ENCODE measurements at places on chromosomes 4 and X.

DNA sequence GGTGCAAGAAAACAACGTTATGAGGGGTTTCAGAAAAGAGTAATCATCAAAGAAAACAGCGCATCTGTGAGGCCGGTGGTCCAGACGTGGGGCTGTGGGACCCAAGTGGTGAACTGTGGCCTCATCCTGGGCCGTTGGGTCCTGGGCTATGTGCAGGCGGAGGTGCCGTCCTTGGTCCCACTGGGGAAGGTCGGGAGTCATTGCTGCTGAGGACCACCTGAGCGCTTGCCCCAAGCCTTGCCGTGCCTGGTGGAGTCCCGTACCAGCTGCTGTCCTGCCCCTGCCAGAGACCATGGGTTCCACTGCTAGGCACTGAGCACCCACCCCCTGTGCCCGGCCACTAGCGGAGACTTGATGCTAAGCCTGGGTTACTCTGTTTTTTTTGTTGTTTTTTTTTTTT, 25.5 kb upstream of the UVSSA start:
- DNase-seq = no peak

DNA sequence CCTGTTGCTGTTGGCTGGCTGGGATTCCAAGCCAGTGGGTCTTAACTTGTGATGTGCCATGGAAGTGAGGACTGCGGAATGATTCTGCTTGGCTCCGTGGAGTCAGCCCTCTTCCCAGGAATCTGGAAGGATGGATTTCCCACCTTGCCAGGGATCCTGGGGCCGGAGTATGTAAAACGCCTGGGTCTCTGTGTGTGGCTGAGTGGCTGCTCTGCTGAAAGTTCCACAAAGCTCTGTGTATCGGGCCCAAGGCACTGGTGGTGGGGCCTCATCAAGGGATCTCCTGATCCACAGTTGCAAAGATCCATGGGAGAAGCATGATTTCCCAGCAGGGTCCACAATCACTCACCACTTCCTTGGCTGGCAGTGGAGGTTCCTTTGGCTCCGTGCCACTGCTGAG, 24.1 kb upstream of the TMEM271 start:
- DNase-seq = no peak

- no peak for DNase-seq
Observed at GRCh38 chrX:1946974-1947373, 332.1 kb downstream of the ASMT start.

GRCh38 chrX:43699475-43699874, 43.4 kb downstream of the MAOA start:
- no peak for DNase-seq

DNA sequence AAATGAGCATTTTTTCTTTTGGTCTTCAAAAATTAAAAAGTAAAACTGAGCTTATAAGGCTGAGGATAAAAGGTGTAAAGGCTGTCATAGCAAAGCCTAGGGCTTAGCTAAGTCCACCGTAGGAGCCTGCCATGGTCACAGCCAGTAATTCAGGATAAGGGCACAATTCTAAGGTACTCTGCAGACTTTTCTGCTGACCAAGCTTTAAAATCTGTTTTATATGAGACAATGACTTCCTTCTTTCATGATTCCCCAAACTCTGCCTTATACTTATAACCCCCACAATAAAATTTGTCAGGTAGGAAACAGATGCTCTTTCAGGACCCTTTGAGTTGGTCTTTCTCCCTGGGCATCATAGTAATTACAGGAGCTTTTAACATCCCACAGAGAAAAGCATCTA, 138.5 kb downstream of the COL4A6 start:
- no peak for DNase-seq

- no peak for DNase-seq
Observed at GRCh38 chrX:130831347-130831722, 71.7 kb downstream of the ENOX2 start.

GRCh38 chrX:147476008-147476407, 435.7 kb upstream of the FMR1 start:
- no peak for DNase-seq

DNA sequence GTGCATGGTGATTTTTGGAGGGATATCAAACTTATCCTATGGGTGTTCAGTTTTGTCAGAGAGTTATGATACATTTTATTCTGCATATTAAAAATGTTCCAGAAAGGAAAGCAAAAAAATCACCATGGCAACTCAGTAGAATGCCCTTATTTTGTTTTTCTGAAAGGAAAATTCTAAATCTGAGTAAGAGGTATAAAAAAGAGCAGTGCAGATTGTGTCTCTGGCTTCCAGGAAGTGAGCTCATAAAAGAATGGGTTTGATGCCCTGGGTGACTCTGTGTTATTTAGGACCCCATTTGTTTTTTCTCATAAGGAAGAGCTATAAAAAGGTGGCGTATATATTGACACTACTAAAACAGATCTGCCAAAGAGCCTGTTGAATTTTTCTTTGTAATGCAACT, 128.8 kb downstream of the UCHL1 start:
- DNase-seq = no peak

GRCh38 chr4:108861334-108861733, 98.5 kb upstream of the ETNPPL start:
- DNase-seq = no peak

DNA sequence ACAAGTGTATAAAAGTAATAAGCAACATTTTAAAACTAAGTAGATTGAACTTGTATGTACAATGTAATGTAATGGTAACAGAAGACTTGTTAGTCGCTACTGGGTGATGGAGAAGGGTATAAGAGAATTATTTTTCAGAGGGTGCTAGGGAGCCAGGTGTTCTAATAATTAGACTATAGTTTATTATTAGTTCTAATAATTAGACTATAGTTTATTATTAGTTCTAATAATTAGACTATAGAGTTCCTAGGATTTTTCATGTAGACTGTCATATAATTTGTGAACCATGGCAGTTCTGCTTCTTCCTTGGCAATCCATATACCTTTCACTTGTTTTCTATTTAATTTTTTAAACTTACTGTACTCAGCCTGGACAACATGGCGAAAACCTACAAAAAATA, 117.3 kb upstream of the TSPAN5 start:
- no peak for DNase-seq

DNA sequence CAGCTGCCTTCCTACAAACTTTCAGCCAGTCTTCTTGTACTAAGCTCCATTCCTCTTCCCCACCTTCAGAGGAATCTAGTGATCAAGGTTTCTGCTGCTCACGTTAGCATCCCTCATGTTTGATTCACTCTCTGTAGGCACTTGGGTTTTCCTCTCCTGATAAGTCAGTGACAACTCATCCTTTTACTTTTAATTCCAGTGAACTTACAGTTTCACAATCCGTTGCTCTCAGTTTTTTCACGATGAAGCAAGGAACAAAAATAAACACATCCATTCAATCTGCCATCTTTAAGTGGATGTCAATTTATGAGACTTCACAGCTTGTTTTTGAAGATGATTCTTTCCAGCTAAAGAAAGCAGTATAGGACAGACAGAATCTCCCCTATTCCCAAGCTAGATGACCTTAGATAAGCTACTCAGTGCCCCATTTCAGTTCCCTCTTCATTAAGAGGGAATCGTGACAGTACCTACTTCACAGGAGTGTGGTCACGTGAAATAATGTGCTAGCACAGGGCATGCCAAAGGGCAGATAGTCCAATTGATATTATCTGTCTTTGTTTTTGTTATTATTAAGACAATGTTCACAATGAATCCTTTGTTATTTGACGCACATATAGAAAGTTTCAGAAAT, 234.3 kb downstream of the PALLD start:
- DNase-seq = no peak

DNA sequence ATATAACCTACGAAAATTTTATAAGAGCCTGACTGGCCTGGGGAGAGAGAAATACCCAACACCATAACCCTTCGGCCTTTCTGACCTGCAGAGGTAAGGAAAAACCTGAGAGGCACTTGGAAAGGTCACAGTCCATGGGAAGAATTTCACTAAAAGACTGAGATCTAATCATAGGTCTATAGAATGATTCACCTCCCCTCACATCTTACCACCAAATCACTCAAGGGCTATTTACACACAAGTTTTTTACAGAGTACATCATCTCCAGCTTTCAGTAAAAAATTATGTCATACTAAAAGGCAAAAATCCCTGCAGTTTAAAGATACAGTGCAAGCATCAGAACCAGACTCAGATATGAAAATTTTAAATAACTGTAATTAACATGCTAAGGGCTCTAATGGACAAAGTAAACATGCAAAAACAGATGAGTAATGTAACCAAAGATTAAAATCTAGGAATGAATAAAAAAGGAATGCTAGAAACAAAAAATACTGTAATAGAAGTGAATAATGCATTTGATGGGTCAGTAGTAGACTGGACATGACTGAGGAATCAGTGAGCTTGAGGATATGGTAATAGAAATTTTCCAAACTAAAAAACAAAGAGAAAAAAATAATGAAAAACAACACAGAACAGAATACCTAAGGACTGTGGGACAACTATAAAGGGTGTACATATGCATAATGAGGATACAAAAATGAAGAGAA, 32.1 kb upstream of the SLC16A2 start:
- no peak for DNase-seq

DNA sequence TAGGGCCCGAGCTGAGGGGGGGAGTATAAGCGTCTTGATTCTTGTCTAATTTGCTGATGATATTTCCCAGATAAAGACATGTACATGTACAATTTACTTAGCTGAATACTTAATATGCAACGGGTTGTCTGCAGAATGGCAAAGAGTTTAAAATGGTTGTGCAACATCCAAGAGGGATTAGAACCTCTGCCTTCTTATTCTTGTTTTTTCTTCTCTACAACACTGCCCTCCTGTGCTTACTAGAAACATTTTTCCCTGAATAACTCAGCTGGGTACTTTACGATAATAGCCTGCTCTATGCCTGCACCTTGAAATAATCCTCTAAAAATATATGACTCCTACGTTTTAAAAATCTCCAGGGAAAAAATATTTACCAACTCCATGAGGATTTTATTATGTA, 41.8 kb downstream of the INTS12 start:
- DNase-seq = no peak

DNA sequence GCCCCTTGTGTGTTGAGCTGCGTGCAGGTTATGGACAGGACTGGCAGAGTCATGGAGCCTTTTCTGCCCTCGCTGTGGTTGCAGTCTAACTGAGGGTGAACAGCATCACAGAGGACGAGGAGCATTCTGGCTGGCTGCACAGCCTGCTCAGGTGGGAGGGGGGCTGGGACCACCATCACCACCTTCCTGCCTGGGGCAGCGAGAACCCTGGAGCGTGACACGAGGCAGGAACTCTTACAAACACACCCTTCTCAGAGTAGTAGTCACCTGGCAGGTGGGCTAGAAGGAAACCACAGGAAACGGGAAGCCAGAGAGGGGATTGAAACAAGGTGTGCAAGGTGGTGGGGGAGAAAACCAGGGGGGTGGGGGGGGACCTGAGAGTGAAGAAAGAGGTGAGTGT, 25.6 kb downstream of the TKTL1 start:
- no peak for DNase-seq

- DNase-seq = no peak
Observed at GRCh38 chr4:142347241-142347640, 498.9 kb downstream of the INPP4B start.

DNA sequence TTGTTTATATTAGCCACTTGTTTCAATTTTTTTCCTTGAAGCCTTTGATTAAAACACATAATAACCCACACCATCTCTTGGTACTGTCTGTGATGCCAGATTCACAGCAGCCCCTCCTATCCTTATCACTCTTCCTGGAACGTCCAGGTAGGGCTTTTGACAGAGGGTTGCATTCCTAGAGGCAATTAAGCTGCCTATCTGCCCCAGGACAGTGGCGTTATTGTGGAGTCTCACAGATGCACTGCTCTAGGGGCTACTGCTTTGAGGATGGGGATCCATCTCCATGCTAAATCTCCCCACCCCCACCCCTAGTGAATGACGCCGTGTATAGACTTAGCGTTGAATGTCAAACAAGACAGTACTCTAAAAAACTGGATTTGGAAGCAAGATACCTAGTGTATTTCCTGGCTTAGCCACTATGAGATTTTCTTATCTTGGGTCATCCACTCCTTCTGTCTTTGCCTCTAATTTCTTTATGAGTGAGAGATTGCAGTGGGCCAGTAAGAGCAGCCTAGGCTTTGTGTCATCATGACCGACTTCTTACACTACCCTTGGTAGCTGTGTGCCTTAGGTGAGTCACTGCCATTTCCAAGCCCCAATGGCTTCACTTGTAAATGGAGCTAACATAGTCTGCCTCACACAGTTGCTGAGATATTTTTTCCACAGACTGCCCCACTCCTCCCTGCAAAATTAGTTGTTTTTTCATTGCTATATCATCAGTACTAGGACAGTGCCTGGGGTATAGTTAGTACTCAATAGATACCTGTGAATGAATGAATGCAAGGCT, 90.9 kb downstream of the EGF start:
- DNase-seq = no peak

- DNase-seq = no peak
Observed at GRCh38 chr4:113209652-113210320, 160.3 kb downstream of the ANK2 start.

- no peak for DNase-seq
Observed at GRCh38 chr4:74627504-74627903, 166.8 kb downstream of the BTC start.

DNA sequence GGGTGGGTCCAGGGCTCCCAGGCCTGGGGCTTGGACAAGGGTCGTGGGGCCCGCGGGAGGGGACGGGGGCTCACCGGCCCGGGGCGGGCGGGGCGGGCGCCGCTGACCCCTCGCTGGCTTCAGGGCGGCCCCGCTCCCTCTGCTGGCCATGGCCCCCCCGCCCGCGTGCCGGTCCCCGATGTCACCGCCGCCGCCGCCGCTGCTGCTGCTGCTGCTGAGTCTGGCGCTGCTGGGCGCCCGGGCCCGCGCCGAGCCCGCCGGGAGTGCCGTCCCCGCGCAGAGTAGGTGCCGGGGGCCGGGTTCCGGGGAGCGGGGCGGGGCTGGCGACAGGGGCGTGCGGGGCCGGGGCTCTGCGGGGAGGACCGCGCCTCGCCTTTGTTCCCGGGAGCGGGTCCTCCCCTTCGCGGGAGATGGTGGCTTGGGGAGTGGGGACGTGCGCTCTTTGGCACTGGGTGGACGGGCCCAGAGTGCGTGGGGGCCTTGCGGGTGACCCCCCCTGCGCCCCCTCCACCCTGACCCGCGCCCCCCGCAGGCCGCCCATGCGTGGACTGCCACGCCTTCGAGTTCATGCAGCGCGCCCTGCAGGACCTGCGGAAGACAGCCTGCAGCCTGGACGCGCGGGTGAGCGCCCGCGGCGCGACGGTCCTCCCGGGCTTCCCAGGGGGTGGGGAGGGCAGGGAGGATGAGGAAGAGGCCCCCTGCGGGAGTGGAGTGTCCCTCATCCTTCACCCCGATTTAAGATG, 16.8 kb upstream of the NAT8L start:
- no peak for DNase-seq
